ENCODE measurements at places on chromosomes 6 and 20.
A peak's percentile ranks its signal among the peaks of the same experiment; 100 is the strongest.

GRCh38 chr20:31720486-31721407, 1.9 kb downstream of the BCL2L1 start:
- DNase-seq, result no peak

GRCh38 chr20:57814529-57814928, 104.7 kb upstream of the PMEPA1 start:
- DNase-seq, result no peak

GRCh38 chr6:36320475-36320874, 16.2 kb downstream of the BNIP5 start:
- DNase-seq, result no peak

DNA sequence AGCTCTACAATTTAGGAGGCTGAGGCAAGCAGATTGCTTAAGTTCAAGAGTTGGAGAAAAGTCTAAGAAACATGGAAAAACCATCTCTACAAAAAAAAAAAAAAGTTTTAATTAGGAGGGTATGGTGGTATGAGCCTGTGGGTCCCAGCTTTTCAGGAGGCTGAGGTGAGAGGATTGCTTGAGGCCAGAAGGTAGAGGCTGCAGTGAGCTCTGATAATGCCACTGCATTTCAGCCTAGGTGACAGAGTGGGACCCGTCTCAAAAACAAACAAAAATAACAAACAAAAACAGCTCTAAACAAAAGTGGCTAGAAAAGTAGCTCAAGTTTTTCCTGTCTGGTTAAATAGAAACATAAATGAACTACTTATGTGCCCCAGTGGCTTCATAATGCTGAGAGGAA, 2133.6 kb upstream of the DEFB115 start:
- no peak for DNase-seq

GRCh38 chr6:18323935-18324705, 59.8 kb upstream of the DEK start:
- no peak for DNase-seq

- DNase-seq, result peak; percentile 44
Observed at GRCh38 chr6:3013486-3013885, 13.8 kb downstream of the NQO2 start.

DNA sequence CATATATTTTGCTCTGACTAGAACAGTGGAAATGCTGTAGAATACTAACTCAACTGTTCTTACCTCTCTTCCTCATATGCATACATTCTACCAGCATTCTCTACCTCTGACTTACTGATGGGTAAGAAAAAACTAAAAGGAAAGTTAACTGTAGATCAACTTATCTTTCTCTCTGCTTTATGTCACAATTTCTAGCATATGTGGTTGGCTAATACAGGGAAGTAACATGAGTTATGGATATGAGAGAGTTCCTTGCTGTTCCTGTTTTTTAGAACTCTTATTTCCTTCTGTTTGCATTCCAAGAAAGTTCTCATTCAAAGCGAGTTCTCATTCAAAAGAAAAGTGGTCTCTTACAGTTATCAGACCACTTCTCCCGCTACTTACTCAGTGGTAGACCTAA, 226.8 kb upstream of the SGK1 start:
- DNase-seq, result no peak

DNA sequence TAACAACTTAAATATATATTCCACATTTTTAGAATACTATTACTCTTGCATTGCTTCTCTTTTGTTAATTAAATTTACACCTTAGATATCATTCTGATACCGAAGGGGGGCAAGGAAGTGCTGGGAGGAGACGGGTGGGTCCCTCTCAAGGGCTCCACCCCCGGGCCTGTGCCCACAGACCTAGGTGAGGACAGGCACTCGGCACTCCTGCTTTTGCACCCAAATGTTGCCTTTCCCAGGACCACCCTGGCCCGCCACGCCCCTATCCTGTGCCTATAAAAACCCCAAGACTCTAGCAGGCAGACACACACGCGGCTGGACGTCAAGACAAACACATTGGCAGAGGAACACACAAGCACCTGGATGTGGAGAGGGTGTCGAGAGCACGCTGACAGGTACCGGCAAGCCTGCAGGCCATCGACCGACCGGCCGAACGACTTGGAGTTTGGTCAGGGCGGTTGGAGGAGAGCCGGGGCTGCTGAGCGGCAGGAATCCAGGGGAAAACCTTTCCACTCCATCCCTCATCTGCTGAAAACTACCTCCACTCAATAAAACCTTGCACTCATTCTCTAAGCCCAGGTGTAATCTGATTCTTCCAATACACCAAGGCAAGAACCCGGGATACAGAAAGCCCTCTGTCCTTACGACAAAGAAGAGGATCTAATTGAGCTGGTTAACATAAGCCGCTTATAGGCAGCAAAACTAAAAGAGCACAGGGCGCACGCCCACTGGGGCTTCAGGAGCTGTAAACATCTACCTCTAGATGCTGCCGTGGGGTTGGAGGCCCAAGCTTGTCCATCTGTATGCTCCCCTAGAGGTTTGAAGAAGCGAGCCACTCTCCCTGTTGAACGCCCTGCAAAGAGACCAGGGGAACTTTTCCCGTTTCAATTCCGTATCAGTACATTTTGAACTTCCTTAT, 197.4 kb upstream of the PRSS16 start:
- DNase-seq, result no peak

DNA sequence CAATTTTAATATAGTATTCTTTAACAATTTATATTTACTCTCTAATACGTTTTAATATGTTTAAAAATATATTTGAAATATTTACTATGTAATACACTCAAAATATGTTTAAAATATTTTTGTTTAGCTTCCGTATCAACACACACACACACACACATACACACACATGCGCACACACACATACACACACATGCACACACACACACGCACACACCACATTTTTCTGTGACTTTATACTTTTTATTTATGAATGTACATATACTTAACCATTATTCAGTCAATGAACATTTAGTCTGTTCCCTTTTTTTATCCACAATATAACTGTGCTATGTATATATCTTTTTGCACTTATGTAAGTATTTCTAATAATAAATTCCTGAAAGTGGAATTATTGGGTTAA, 15.7 kb downstream of the OR2B6 start:
- DNase-seq, result no peak

DNA sequence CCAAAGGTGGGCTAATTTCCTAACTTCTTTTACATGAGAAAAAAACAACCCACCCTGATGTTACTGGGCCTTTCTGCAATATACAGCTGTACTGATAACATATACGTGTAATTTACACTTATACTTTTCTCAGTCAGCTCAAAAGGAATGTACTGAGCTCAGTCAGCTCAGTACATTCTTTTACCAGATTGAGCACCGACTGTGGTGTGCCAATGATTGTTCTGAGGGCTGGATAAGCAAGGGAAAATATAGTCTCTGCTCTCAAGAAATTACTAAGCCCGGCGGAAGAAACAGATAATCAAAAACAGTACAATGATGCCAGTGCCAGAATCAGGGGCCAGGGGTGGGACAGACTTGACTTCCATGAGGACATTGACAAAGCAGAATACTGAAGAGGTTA, 10.0 kb upstream of the BLOC1S5 start:
- no peak for DNase-seq

- DNase-seq, result peak; percentile 81
Observed at GRCh38 chr20:61185841-61186601, 66.0 kb upstream of the CDH4 start.

- no peak for DNase-seq
Observed at GRCh38 chr6:161011492-161012480, 20.2 kb downstream of the MAP3K4 start.

DNA sequence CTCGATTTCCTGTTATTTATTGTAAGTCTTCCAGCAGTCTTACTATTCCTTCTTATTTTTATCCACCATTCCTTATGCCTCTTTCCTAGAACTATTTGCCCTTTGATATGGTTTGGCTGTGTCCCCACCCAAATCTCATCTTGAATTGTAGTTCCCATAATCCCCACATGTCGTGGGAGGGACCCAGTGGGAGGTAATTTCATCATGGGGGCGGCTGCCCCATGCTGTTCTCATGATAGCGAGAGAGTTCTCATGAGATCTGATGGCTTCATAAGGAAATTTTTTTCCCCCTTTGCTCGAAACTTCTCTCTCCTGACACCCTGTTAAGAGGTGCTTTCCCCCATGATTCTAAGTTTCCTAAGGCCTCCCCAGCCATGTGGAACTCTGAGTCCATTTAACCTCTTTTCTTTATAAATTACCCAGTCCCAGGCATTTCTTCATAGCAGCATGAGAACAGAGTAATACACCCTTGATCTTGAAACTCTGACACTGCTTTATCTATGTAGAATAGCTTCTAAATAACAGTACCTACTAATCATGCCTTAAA, 48.8 kb downstream of the PLN start:
- no peak for DNase-seq

- no peak for DNase-seq
Observed at GRCh38 chr6:36766399-36766945, 68.8 kb downstream of the RAB44 start.

DNA sequence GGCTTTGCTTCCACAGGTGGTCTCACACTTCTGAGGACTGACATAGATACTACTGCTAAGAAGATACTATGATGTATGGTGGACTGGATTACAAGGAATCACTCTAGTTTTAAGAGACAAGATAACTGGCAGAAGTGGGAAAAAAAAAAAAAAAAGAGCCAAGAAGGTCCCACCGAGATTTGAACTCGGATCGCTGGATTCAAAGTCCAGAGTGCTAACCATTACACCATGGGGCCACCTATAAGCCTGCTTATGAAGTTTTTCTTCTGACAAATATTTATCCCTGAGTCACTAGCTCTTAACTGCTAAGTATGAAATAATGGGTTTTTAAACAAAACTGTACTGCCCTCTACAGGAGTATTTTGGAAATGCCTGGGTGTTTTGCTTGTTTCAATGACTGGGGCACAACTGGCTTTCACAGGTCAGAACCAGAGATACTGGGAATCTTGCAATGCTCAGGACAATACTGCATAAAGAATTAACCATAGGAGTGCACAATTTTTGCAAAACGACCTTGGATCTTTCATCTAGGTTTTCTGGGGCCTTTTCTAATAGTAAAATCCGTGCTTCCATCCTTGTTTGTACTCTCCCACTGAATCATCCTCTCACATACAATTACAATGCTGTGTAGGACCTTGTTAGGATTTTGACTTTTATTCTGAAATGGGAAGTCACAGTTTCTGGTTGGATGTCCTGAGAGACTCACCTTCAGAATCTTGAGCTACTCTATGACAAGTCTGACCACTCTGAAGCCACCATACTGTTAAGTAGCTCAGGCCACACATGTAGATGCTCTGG, 116.3 kb downstream of the OR2B2 start:
- DNase-seq, result peak; percentile 47

GRCh38 chr6:32132110-32132509, 2.0 kb upstream of the FKBPL start:
- no peak for DNase-seq

DNA sequence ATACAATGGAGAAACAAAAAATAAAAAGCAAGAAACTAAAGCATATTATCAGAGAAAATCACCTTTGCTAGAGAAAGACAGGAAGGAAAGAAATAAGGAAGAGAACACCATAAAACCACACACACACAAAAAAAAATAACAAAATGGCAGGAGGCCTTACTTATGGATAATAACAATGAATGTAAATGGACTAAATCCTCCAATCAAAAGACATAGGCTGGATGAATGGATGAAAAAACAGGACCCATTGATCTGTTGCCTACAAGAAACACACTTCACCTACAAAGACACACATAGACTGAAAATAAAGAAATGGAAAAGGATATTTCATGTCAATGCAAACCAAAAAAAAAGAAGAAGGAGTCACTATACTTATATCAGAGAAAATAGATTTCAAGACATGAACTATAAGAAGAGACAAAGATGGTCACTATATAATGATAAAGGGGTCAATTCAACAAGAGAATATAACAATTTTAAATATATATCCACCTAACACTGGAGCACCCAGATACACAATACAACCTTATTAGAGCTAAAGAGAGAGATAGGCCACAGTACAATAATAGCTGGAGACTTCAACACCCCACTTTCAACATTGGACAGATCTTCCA, 693.6 kb downstream of the HACE1 start:
- no peak for DNase-seq

DNA sequence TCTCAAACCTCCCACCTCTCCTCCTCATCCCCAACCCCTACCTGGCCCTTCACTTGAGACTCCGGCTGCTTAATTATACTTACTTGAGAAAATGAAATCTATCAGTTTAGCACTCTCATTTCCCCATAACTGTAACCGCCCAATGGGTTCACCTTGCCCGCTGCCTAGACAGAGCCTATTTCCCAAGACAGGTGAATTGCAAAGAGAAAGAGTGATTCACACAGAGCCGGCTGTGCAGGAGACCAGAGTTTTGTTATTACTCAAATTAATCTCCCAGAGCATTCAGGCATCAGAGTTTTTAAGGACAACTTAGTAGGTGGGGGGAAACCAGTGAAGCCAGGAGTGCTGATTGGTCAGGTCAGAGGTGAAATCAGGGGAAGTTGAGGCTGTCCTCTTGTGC, 301.4 kb upstream of the CDYL start:
- no peak for DNase-seq

- DNase-seq, result no peak
Observed at GRCh38 chr6:140871911-140872310, 1260.8 kb upstream of the GJE1 start.

DNA sequence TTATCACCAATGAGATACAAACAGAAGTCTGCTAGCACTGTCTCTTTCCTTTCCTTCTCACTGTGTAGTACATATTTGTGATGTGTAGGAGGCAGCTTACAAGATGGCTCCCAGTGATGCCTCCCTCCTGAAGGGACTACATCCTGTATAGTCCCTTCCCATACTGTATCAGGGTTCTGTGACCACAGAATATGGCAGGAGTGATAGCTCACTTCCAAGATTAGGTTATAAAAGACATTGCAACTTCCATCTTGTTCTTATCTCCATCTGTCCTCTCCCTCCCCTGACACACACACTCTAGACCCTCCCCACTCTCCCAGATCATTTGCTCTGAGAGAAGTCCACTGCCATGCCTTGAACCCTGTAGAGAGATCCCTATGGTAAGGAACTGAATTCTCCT, 38.0 kb downstream of the SESN1 start:
- no peak for DNase-seq

- DNase-seq, result peak; percentile 6
Observed at GRCh38 chr20:21808863-21809664, 103.6 kb downstream of the PAX1 start.

- no peak for DNase-seq
Observed at GRCh38 chr6:115885636-115886366, 174.9 kb downstream of the FRK start.

DNA sequence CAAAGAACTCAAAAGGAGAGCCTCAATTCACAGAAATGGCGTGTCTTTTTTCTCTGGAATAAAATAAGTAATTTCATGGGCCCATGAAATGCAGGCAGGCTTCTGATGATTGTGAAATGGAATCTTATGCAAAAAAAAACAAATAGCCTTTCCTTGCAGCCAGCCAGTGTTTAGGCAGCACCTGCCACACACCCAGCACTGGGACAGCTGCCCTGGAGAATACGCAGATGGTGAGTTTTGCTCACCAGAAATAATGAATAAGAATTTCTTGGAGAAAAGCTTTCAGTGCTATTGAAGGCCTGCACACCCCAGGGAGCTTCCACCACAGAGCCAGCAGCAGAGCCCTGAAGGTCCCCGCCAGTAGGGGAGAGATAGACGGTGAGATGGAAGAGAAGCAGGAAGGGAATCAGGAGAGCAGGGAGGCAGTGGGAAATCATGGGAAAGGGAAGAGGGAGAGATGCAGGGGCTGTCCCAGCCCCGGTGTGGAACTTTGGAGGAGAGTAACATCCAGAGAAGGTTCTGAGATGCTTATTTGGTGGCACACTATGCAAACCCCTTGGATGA, 54.9 kb downstream of the PXDC1 start:
- DNase-seq, result no peak

- DNase-seq, result no peak
Observed at GRCh38 chr6:111615916-111616612, 10.4 kb upstream of the TRAF3IP2 start.

- DNase-seq, result no peak
Observed at GRCh38 chr6:46290421-46291274, 119.9 kb upstream of the ENPP5 start.
